AML-193 (cell line): ENCODE measurements at places on chromosomes 2 and 18.

- DNase-seq, result no peak
Observed at GRCh38 chr2:54000524-54000923, 29.7 kb upstream of the PSME4 start.

- DNase-seq, result no peak
Observed at GRCh38 chr2:74566076-74566753, 11.7 kb downstream of the DOK1 start.

GRCh38 chr2:150824118-150824517 is 336.7 kb upstream of the RND3 start:
- DNase-seq, result no peak

DNA sequence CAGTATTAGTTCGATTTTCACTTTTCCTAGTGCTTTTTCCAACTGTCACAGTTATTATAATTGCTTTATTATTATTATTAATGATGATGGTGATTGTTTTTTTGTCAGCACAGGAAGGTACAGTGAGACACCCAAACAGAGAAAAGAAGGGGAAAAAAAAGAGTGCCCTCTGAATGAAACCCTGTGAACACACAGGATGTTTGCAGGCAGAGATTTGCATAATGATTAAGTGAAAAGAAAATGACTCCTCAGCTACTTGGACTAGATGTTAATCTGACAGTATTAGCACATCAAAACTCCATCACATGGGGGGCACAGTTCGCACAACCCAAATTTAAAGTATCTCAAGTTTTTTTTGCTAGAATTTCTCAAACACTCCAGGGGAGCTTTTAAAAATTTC is 32.9 kb downstream of the ADD2 start:
- DNase-seq, result no peak

DNA sequence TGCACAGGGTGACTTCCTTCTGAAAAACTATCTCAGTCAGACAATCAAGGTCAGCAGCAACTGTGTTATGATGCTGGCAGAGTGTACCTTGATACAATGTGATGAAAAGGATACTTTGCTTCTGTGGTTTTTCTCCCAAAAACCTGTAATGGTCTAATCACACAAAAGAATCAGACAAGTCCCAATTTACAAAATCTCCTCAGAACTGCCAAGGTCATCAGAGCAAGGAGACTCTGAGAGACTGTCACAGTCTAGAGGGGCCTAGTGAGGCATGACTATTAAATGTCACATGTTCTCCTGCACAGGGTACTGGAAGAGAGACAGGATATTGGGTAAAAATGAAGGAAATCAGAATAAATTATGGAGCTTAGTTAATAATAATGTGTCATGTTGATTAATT is 185.4 kb downstream of the ST6GAL2 start:
- no peak for DNase-seq

GRCh38 chr18:48132797-48133655 is 202.6 kb upstream of the SMAD2 start:
- no peak for DNase-seq

DNA sequence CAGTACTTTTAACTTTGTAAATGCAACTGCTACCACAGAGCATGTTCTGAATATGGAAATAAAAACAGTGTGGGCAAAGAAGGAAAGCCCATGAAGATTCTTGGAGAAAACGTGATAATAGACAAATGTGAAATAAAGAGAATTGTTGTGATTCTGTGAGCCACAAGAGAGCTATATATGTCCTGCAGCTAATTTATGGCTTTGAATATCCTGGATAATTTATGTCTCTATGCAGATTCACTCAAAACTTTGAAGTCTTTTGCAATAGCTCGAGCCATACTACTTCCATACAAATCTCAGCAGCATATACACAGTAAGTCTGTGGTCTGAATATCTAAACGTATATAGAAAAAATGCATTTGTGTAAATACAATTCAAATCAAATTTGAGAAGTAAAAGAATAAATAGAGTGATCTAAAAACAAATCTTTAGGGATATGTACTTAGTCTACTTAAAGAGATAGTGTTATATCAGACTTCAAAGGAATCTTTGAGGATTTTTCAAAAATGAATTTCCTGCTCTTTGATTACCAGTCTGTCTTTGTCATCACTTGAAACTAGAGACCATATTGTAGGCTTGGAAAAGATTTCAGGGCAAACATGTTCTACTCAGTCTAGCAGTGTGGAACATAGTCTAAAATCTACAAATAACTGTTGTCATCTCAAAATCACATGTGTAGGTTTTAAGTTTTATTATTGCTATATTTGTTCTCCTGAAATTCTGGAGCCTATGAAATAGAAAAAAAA is 107.1 kb downstream of the CSRNP3 start:
- DNase-seq, result no peak

DNA sequence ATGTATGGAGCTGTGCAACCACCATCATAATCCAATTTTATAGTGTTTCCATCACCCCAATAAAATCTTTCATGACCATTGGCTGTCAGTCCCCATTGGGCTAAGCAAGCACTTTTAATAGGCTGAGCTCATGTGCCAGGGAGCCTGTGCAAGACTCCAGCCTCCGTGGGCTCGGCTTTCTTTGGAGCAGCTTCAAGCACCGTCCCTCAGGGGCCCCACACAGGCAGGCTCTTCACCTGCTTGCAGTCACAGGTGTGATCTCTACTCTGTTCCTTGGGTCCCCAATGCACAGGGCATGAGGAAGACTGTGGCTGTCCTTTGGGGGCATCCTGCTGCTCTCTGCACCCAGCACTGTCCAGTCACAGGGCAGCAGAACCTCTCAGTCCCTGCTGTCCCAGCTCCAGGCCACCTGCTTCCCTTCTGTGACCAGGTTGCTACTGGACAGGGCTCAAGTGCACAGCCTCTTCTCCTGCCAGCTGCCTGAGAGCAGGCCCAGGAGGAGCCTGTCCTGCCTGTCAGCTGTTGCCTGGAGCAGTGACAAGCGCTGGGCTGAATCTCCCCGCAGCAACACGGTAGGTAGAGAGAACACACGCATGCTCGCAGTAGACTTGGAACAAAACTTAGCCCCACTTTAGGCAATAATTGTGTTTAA is 40.7 kb upstream of the TMEM131 start:
- DNase-seq, result no peak

DNA sequence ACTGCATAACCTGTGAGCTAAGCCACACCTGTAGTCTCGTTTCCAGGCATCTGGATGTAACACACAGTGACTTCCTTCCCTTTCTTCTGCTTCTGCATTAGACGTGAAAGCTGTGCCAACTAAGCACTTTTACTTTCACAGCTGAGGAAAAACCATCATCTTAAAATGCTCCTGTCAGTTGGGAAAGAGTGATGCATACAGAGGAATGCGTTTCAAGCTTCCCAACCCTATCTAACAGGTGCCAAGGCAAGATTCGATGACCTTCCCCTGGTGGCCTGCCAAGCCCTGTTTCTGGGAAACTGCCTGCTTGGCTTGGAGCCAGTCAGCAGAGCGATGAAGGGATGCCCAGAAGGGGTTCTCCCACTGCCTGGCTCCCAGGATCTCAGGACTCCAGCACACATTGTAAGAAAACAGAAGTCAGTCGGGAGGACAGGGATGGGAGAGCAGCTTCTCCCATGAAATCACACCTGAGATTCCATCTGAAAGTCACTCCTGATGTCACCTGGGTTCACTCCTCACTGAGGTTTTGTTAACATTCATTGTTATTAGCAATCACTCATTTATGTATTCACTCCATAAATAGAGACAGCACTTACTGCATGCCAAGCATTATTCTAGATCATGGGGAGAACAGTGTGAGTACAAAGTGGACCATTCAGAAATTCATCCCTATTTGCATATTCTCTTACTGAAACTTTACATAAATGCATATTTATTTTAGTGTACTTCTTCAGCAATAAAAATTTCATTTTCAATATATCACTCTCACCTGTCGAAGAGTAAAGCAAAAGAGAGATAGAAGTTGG is 64.1 kb downstream of the DTNA start:
- DNase-seq, result no peak

DNA sequence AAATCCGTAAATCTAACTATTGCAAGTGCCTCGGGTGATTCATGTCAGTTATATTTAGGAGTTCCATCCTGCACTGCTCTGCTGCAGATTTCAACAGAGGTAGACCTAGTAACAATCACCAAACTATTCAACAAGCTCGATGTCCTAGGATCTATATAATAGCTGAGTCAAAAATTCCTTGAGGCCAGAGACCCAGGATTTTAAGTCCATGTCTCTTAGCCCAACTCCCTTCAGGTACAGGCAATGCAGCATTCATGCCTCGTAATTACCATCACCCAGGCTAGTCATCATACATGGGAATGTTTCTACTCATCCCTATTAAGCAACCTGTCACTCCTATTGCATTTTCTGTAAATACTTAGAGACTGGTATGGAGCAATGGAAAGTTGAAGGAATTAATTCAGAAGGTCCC is 729 bp downstream of the TM4SF20 start:
- DNase-seq, result no peak

DNA sequence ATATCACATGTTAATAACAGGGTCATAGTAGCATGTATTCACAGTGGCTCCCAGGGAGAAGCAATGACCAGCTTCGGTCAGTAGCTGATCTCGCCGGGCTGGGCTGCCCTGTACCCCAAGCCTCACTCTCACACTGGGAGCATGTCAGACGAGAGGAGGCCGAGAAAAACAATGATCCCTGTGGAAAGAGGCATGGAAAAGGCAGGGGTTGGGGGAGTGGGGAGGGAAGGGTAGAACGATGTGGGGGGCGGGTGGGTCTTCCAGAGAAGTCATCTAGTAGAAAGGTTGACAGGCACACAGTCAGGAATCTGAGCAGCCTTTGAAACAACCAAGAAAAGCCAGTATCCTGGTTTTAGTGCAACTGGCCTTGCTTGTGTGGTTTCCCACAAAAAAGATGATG is 25.4 kb downstream of the TGFA start:
- no peak for DNase-seq

- DNase-seq, result no peak
Observed at GRCh38 chr2:237432484-237433092, 18.6 kb upstream of the COL6A3 start.

DNA sequence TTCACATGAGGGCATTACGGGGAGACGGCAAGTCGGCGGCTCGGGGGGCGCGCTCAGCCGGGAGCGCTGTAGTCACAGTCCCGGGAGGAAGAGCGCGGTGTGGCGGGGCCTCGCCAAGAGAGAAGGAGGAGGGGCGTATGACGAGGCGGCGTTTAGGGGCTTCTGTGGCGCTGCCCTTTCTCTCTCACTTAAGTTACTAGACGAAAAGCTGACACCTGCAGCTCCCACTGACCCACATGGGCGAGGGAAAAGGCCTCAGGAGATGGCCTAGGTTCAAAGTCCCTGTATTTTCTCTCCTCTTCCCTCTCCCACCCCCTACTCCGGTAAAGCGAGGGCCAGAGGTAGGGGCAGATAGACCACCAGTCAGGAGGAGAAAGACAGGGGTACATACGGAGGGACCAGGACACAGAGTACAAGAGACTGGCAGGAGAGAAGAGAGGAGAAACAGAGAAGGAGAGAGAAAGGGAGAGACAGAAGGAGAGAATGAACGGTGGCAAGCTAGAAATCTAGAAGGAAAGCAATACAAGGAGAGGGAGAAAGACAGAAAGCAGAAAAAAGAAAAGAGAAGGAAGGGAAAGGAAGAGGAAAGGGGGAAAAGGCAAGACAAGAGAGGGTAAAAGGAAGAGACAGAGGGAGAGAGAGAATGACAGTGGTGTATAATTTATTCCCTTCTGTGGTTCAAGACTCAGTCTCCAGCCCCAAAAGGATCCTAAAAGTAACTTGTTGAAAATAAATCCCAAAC is 3.8 kb downstream of the SIX2 start:
- no peak for DNase-seq

- no peak for DNase-seq
Observed at GRCh38 chr18:574865-575645, 5.1 kb upstream of the CETN1 start.

DNA sequence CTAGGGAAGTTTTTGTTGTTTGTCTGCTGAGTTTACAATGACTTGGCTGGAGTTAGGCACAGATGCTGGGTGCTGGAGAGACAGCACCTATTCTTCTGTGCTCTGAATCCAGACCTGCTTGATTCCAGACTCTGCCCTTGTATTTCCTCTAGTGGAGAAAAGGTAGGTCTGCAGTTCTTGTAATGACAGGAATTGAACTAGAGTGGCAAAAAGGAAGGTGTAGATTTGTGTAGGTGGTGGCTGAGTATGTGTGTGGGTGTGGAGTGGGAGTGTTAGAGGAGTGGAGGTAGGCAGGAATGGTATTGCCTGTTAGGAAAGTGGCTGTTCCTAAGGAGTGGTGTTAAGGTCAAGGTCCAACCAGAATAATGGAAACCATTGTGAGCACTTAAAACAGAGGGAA is 71.9 kb upstream of the LYPD6 start:
- no peak for DNase-seq

- DNase-seq, result no peak
Observed at GRCh38 chr2:72765997-72766609, 59.7 kb downstream of the EXOC6B start.

DNA sequence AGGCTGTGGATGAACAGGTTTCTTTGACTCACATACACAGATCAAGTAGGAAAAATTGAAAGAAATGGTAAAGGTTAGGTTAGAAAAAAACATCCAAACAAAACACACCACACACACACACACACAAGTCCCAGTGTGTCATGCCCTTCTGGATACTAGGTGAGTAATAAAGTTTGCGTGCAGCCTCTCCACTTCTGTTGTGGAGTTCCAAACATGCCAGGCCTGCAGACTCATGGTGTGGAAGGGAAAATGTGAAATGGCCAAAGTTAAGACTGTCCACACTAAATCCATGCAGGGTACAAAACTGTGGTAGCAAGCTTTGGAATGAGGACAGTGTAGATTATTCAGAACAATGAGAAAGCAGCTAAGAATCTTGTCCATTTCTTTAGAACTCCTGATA is 114.6 kb downstream of the IKZF2 start:
- no peak for DNase-seq

- no peak for DNase-seq
Observed at GRCh38 chr18:31500051-31500688, 2.2 kb downstream of the DSG2 start.

DNA sequence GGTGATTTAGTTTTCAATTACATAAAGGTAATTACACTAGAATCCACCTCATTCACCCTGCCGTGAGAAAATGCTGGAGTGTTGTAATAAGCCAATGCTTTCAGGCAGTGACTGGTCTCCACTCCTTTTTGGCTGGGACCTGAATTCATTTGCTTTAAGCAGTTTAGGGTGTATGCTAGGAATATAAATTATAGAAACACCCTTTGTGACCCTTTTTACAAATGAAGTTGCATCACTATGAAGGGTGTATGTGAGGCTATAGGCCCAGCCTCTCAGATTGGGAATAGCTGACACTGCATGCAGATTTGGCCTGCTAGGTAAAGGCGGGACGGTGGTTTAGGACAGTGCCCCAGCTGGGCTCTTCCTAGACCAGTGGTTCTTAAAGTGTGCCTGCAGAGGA is 50.8 kb upstream of the NFE2L2 start:
- DNase-seq, result no peak

DNA sequence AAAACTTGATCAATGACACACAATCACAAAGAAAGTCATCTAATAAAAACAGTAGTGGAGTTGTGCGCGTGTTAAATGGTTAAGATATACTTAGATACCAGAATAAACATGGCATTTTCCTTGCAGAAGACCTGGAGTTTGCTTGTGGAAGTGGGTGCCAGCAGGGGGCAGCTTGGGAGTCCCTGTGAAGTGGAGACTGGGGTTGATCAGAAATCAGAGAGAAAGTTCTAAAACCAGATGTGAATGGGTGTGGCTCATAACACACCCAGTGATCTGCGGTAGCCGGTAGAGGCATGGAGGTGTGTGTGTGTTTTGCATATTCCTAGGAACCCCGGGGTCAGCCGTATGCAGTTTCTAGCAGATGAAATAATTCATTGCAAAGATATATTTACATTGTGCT is 300.1 kb upstream of the TRIB2 start:
- peak; percentile 4 for DNase-seq
